ENCODE measurements at places on chromosomes 2 and 18.
A peak's percentile ranks its signal among the peaks of the same experiment; 100 is the strongest.

DNA sequence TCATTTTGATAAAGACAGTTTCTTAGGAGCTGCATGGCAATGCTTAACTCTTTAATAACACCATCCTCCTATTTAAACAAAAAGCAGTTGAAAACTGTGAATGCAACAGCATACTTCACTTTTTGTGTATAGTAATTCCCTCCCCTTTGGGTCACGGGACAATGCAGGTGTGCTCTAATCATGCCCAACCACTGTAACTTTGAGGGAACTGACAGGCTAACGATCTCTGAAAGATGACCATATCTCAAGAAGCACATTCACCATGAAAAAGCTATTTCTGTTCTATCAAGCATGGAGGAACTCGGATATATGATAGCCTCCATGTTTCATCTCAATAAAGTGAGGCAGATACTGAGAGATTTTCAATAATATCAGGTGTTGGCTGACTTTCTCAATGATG is 81.1 kb upstream of the CD226 start:
- no peaks in the 10 kb centered on the region for H3K4me1 ChIP-seq
- H3K36me3 ChIP-seq = no peaks in the 10 kb centered on the region
- H3K27ac ChIP-seq = no peak overlapping the region

DNA sequence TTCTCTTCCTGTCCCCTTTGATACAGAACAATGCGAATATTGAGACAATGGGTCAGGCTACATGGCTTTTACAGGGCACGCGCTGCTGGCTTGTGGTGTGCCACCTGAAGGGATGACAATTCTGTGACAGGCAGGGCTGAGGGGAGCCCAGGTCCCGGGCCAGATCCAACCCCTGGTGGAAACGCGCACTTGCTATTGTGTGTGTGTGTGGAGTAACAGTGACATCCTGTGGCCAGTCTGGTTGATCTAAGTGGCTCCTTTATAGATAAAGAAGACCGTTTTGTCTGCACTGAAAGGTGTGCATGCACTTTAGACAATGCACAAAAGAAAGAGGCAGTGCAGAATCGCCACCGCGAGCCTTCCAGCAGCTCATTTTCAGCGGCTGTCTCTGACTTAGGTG is 273.6 kb downstream of the HRH4 start:
- no peak overlapping the region for H3K4me3 ChIP-seq
- H3K27ac ChIP-seq = no peak overlapping the region

GRCh38 chr18:48804856-48805610 is 145.7 kb downstream of the SMAD7 start:
- H3K4me1 ChIP-seq = peaks cover 15% of the 10 kb centered on the region
- H3K36me3 ChIP-seq = no peaks in the 10 kb centered on the region
- H3K27me3 ChIP-seq = no peaks in the 10 kb centered on the region
- DNase-seq = no peak

DNA sequence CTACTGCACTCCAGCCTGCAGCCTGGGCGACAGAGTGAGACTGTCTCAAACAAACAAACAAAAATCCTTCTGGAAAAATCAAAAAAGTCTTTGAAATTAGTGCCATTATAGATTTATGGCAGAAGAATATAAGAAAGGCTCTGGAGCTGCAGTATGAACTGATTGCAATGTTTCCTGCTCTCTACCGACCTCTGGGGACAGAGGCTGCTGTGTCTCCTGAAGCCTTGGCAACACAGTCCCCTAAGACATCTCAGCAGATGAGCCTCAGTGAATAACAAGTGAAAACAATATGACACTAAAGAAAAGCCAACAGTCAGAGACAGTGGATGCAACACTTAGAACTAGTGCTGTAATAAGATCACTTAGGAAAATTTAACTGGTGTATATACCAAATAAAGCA is 494.9 kb upstream of the LRATD1 start:
- no peak overlapping the region for H3K4me3 ChIP-seq
- H3K27me3 ChIP-seq = no peaks in the 10 kb centered on the region
- H3K4me1 ChIP-seq = no peaks in the 10 kb centered on the region
- no peak for DNase-seq

GRCh38 chr2:132901661-132902060 is 231.7 kb upstream of the LYPD1 start:
- H3K4me3 ChIP-seq = no peak overlapping the region
- no peaks in the 10 kb centered on the region for H3K27me3 ChIP-seq
- no peaks in the 10 kb centered on the region for H3K4me1 ChIP-seq
- no peak overlapping the region for H3K27ac ChIP-seq

DNA sequence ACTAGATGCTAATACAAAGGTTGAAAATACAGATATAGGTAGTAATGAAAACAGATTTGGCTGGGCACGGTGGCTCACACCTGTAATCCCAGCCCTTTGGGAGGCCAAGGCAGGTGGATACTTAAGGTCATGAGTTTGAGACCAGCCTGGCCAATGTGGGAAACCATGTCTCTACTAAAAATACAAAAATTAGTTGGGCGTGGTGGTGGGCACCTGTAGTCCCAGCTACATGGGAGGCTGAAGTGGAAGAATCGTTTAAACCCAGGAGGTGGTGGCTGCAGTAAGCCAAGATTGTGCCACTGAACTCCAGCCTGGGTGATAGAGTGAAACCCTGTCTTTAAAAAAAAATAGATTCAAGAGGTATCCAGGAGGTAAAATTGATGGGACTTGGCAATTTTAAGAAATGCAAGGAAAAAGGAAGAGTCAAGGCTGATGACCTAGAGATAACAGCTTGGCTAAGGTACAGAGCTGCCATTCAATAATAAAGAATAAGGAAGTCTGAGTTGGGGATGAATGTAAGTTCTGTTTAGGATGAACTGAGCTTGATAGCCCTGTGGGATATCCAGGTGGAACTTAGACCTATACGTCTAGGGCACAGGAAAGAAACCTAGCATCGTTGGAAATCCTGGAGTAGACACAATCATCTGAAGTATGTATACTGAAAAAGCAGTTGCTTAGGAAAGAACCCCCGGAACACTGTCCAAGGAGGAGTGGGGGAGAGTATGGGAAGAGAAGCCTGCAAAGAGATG is 9.1 kb downstream of the MAT2A start:
- H3K36me3 ChIP-seq = peaks cover 5% of the 10 kb centered on the region
- H3K27me3 ChIP-seq = no peaks in the 10 kb centered on the region
- H3K4me3 ChIP-seq = no peak overlapping the region
- H3K4me1 ChIP-seq = no peaks in the 10 kb centered on the region
- H3K27ac ChIP-seq = peak overlapping the region; percentile 10
- DNase-seq = no peak

DNA sequence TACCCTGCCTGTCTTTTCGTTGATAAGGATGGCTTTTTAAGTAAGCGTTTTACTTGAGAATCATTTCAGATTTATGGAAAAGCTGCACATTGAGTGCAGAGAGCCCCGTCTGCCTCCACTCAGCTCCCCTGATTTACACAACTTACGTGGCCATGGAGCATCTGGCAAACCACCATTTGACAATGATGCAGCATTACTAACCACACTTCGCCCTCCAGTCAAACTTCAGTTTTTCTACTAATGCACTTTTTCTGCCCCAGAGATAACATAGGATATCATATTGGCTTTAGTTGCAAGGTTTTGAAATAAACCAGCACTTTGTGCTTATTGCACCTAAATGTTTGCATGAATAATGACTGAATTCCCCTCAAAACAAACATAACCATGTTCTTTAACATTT is 165.1 kb upstream of the TPO start:
- H3K4me1 ChIP-seq = no peaks in the 10 kb centered on the region
- DNase-seq = no peak
- H3K27ac ChIP-seq = no peak overlapping the region
- no peaks in the 10 kb centered on the region for H3K36me3 ChIP-seq

DNA sequence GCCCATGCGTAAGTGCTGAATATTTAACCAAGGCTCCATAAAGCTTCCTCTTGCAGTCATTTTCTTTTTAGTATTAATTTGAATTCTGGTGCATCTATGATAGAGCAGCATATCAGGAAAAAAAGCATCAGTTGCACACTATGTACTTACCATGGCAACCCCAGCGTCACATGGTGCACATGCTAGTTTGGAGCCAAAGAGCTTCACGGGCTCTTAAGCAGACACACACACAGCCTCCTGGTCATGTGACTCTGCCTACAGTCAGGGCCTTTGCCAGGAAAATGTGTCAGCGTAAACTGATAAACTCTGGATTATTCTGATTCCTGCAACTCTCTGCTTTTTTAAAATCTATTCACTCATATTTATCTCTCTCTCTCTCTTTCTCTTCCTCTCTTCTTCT is 30.2 kb downstream of the NYAP2 start:
- H3K27ac ChIP-seq = no peak overlapping the region
- H3K4me3 ChIP-seq = no peak overlapping the region
- no peaks in the 10 kb centered on the region for H3K4me1 ChIP-seq
- no peaks in the 10 kb centered on the region for H3K36me3 ChIP-seq
- H3K27me3 ChIP-seq = no peaks in the 10 kb centered on the region
- DNase-seq = no peak

GRCh38 chr2:103010751-103011150 is 248.9 kb downstream of the TMEM182 start:
- H3K27ac ChIP-seq = no peak overlapping the region
- no peak for DNase-seq
- no peaks in the 10 kb centered on the region for H3K36me3 ChIP-seq
- H3K4me3 ChIP-seq = no peak overlapping the region
- H3K4me1 ChIP-seq = no peaks in the 10 kb centered on the region
- no peaks in the 10 kb centered on the region for H3K27me3 ChIP-seq
